A549 (cell line): ENCODE measurements at places on chromosomes 1 and 21.

GRCh38 chr1:87976316-87976715, 647.6 kb downstream of the LMO4 start:
- DNase-seq, result no peak

GRCh38 chr1:202046227-202046626, 35.8 kb downstream of the ELF3 start:
- DNase-seq, result no peak

- DNase-seq, result no peak
These were observed 829 bp downstream of the SPEN start for GRCh38 chr1:15848143-15848928.

DNA sequence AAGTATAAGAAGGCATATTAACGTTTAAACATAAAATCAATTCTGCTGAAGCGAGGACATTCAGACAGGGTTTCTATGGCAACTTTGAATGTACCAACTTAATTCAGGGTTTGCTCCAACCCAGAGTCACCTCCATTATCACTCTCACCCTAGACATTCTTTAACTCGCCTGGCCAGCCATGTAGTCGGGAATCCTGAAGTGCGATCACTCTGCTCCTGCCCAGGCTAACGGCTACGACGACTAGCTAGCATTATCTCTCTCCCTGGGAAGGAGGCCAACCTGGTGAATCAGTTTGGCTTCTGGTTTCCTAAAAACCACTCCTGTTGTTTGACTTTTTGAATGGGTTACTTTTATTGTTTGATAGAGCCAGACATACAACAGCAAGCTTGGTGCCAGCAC, 38.9 kb upstream of the ZBTB18 start:
- no peak for DNase-seq

- DNase-seq, result no peak
These were observed 160.2 kb downstream of the HIVEP3 start for GRCh38 chr1:41758500-41758899.

- DNase-seq, result no peak
These were observed 40.3 kb upstream of the CCDC27 start for GRCh38 chr1:3711780-3712451.

GRCh38 chr1:206952171-206952570, 5.9 kb upstream of the PIGR start:
- DNase-seq, result peak; percentile 48

- DNase-seq, result no peak
These were observed 6.5 kb downstream of the DCAF8 start for GRCh38 chr1:160255781-160256300.

GRCh38 chr1:30324251-30325084, 398.9 kb downstream of the MATN1 start:
- DNase-seq, result no peak
